ENCODE measurements at places on chromosomes 5 and 9.

DNA sequence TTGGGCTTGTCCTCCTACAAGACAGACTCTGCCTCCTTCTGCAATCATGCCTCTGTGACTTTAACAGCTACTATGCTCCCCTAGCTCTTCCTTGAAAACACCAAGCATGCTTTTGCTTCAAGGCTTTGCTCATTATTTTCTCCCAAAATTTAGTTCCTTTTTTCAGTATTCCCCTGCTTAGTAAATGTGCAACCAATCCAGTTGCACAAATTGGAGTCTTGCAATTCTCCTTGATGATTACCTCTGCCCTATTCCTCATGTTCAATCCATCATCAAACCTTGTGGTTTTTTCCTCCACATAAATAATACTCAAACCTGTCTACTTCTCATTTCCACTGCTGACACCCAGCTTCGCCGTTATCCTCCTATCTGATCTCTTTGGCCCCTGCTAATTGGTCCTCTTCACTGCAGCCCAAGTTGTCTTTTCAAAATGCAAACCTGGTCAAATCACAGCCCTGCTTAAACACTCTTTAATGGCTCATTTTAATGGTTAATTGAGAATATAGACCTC, 296.3 kb downstream of the CWC27 start:
- no peak overlapping the region for H3K4me3 ChIP-seq
- no peaks in the 10 kb centered on the region for H3K36me3 ChIP-seq
- H3K27ac ChIP-seq = no peak overlapping the region
- H3K4me1 ChIP-seq = no peaks in the 10 kb centered on the region
- no peak for DNase-seq

DNA sequence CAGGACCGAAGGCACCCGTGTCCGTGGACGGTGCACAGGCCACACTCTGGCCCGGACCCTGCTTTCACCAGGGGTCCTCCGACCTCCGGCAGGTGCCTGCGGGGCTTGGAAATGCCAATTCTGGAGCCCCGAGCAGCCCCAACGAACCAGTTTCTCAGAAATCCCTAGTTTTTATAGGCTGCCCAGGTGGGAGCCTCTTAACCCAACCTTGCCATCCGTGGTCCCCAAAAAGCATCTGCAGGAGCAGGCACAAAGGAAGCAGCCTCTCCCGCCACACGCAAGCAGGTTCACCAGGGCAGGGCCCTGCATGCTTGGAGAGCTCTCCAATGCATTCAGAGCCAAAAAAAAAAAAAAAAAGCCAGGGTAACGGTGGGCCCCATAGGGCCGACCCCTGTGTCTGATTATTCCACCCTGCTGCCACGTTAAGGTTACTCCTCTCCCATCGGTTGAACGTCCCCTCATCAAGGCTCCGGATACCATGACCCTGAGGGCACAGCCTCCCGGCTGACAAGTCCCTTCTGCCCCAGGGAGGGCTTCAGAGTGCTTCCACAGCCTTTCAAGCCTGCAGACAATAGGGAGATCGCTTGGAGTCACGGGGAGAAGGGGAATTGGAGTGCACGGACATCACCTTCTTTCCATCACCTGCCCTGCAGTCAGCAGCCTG, 796 bp upstream of the TPRN start:
- H3K36me3 ChIP-seq = peaks cover 13% of the 10 kb centered on the region
- peaks cover 33% of the 10 kb centered on the region for H3K4me1 ChIP-seq
- peak overlapping the region; percentile 82 for H3K4me3 ChIP-seq
- no peaks in the 10 kb centered on the region for H3K27me3 ChIP-seq
- peak overlapping the region; percentile 81 for H3K27ac ChIP-seq
- DNase-seq = no peak

DNA sequence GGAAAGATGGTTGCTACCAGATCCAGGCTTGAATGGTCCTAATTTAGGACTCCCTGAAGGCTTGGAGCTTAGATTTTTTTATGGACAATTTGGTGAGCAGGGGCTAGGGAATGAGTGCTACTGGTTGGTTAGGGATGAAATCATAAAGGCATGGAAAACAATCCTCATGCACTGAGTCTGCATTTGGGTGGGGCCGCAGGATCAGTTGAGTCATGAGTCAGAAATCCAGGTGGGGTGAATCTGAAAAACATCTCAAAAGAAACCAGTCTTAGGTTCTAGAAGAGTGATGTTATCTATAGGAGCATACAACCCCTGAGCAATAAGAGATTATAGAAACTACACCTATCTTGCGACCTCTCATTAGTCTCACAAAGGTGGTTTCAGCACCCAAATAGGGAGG, 300.0 kb downstream of the KIF4B start:
- no peaks in the 10 kb centered on the region for H3K27me3 ChIP-seq
- H3K4me1 ChIP-seq = no peaks in the 10 kb centered on the region
- no peak for DNase-seq
- H3K4me3 ChIP-seq = no peak overlapping the region
- H3K36me3 ChIP-seq = no peaks in the 10 kb centered on the region

DNA sequence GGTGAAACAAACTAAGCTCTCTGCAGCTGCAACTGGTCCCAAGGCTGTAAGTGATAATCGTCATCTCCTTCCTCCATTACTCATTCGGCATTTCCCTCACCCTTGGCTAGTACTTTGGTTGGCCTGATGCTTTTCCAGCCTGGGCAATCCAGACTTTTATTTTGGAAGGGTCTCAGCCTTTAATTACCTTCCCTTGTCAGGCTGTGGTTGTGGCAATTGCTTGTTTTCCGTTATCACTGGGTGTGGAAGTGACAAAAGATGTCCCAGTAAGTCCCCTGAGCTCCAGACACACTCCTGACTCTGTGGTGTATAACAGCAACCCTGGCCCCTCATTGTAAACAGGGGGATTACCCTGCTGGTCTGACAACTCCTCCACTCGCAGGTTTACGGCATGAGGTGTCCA, 6.3 kb upstream of the FAF2 start:
- H3K27me3 ChIP-seq = peaks cover 19% of the 10 kb centered on the region
- H3K4me3 ChIP-seq = no peak overlapping the region
- H3K36me3 ChIP-seq = no peaks in the 10 kb centered on the region
- H3K27ac ChIP-seq = no peak overlapping the region
- no peak for DNase-seq
- H3K4me1 ChIP-seq = peaks cover 9% of the 10 kb centered on the region

DNA sequence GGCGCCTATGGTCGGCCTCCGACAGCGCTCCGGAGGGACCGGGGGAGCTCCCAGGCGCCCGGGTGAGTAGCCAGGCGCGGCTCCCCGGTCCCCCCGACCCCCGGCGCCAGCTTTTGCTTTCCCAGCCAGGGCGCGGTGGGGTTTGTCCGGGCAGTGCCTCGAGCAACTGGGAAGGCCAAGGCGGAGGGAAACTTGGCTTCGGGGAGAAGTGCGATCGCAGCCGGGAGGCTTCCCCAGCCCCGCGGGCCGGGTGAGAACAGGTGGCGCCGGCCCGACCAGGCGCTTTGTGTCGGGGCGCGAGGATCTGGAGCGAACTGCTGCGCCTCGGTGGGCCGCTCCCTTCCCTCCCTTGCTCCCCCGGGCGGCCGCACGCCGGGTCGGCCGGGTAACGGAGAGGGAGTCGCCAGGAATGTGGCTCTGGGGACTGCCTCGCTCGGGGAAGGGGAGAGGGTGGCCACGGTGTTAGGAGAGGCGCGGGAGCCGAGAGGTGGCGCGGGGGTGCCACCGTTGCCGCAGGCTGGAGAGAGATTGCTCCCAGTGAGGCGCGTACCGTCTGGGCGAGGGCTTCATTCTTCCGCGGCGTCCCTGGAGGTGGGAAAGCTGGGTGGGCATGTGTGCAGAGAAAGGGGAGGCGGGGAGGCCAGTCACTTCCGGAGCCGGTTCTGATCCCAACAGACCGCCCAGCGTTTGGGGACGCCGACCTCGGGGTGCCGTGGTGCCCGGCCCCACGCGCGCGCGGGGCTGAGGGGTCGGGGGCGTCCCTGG, 561 bp downstream of the DAPK1 start:
- DNase-seq = no peak
- no peaks in the 10 kb centered on the region for H3K36me3 ChIP-seq
- no peak overlapping the region for H3K4me3 ChIP-seq
- no peaks in the 10 kb centered on the region for H3K4me1 ChIP-seq

DNA sequence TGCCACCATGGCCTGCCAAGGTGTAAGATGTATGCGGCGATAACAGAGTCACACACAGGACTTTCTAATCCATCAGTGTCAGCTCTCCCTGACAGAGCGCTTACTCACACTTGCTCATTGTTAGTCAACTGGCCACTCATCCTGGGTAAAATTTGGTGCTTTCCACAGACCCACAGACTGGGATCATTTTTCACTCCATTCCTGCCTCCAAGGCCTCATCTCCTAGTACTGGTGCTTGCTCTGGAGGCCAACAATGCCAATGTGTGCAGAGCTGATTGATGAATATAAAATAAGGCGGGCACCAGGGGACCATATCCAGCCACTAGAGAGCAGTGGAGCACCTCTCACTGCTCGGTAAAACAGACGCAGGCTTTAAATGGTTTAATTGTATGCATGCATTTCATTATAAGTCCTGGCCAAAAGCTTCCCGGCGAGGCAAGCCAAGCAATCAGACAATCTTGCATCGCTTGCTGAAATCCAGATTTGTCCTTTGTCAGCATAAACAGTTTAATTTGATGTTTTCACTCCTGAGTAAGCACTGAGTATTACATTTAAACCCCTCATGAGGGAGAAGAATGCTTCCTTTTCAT, 22.3 kb downstream of the PSMB7 start:
- DNase-seq = no peak
- peaks cover 46% of the 10 kb centered on the region for H3K4me1 ChIP-seq
- H3K27ac ChIP-seq = no peak overlapping the region
- no peak overlapping the region for H3K4me3 ChIP-seq
- H3K27me3 ChIP-seq = no peaks in the 10 kb centered on the region

- no peak overlapping the region for H3K27ac ChIP-seq
- H3K27me3 ChIP-seq = peaks cover 29% of the 10 kb centered on the region
- no peak for DNase-seq
- H3K4me3 ChIP-seq = no peak overlapping the region
- H3K36me3 ChIP-seq = no peaks in the 10 kb centered on the region
Observed at GRCh38 chr5:168728546-168729211, 149.5 kb upstream of the PANK3 start.

- H3K4me3 ChIP-seq = no peak within 1 kb of the TSS
- H3K4me1 ChIP-seq = no peaks in the 10 kb centered on the region
- H3K36me3 ChIP-seq = no peaks in the 10 kb centered on the region
- no peak for DNase-seq
- peaks cover 63% of the 10 kb centered on the region for H3K27me3 ChIP-seq
- no peak within 1 kb of the TSS for H3K27ac ChIP-seq
Observed at GRCh38 chr9:133534346-133535291, at the start of gene ADAMTSL2. Gene ADAMTSL2, plus strand, starts transcription at chr9:133534704. Its CDS starts 2,009 bp downstream, at chr9:133536713.

DNA sequence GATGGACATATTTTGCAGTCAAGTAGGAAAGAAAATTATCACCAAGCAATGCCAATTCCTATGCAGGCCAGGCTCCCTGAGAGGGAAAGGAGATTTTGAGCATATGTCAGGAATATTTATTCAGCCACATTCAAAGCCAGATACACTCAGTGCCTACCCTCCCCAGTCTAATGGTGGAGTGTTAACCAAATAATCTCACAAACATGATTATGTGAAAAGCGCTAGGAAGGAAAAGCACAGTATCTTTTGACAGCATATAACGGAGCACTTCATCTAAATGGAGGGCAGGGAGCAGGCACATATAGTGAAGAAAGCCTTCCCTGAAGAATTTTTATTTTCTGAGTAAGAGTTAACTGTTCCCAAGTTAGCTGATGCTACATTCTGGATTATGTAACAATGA, 80.3 kb upstream of the SLC30A5 start:
- H3K4me3 ChIP-seq = no peak overlapping the region
- DNase-seq = no peak
- H3K4me1 ChIP-seq = no peaks in the 10 kb centered on the region
- peaks cover 1% of the 10 kb centered on the region for H3K36me3 ChIP-seq

- peak overlapping the region; percentile 42 for H3K4me3 ChIP-seq
- H3K27ac ChIP-seq = peak overlapping the region; percentile 93
- H3K4me1 ChIP-seq = peaks cover 86% of the 10 kb centered on the region
- H3K27me3 ChIP-seq = no peaks in the 10 kb centered on the region
Observed at GRCh38 chr9:2021731-2022130, 6.6 kb downstream of the SMARCA2 start.

DNA sequence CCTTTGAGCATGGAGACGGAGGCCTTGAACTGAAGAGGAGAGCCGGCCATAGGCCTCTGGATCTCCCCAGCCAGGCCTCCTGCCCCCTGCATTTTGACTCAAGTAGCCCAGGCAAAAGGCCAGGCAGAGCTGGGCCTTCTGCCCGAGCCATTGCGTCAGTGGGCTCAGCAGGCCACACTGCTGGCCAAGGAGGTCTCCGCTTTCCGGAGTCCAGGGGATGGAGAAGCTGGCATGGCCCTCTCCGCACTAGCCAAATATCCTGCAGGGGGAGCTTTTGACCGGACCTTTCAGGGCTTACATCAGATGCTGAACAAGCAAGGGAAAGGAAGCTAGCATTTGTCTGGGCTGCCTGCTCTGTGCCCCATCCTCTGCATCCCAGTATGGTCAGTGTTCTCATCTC, 386.8 kb downstream of the TRIM36 start:
- H3K27ac ChIP-seq = no peak overlapping the region
- H3K4me1 ChIP-seq = no peaks in the 10 kb centered on the region
- no peaks in the 10 kb centered on the region for H3K27me3 ChIP-seq
- no peaks in the 10 kb centered on the region for H3K36me3 ChIP-seq

DNA sequence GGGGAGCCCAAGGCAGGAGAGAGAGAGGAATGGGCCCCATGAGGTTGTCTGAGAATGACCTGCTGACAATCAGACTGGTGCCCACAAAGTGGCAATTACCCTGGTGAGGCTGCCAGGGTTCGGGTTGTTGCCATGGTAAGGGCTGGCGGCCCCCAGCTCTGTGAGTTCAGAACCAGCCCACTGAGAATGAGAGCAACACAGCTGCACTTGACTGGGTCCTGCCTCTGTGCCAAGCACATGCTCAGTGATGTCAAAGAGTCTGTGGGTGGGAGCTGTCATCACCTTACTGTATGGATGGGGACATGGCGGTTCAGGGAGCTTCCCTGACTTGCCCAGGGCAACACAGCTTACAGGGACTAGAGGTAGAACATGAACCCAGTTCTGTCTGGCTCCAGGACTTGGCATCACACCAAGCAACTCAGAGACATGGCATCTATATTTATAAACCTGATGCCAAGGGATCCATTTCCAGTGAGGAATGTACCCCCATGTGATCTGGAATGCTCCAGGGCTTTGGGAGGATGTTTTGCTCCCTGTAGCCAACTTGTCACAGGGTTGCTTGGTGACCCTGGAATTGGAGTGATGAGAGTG, 38.2 kb upstream of the TEX48 start:
- no peak overlapping the region for H3K27ac ChIP-seq
- DNase-seq = no peak
- H3K4me1 ChIP-seq = peaks cover 53% of the 10 kb centered on the region

DNA sequence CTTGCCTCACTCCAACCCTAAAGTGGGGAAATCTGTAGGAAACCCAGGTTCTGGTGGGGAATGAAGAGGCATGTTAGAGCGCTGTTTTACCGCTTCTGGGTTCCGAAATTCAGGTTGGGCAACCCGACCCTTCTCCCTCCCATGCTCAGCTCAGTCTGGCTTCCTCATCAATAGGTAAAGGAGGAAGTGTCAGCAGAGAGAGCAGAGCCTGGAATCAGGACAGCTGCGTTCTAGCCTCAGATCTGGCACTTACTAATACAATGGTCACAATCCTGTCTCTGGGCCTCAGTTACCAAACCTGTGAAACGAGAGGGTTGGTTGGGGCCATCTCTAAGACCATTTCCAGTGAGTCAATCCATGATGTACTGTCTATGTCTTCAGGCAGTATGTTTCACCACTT, 16.2 kb upstream of the TNIP1 start:
- H3K4me1 ChIP-seq = peaks cover 81% of the 10 kb centered on the region

- no peak overlapping the region for H3K27ac ChIP-seq
- H3K36me3 ChIP-seq = peaks cover 2% of the 10 kb centered on the region
- no peak for DNase-seq
- no peaks in the 10 kb centered on the region for H3K27me3 ChIP-seq
- H3K4me3 ChIP-seq = no peak overlapping the region
Observed at GRCh38 chr5:34047774-34048572, 5.0 kb upstream of the C1QTNF3 start.

Data from central memory CD8-positive, alpha-beta T cell (primary cell).